ENCODE measurements at places on chromosomes 11 and 22.

GRCh38 chr11:133228471-133229329 is 303.6 kb downstream of the OPCML start:
- no peak for DNase-seq

- DNase-seq: no peak
Observed at GRCh38 chr11:65962141-65962564, 619 bp downstream of the SART1 start.

GRCh38 chr22:29205252-29205593 is 473 bp upstream of the EMID1 start:
- no peak for DNase-seq

- no peak for DNase-seq
Observed at GRCh38 chr11:69385832-69386427, 92.0 kb downstream of the MYEOV start.

DNA sequence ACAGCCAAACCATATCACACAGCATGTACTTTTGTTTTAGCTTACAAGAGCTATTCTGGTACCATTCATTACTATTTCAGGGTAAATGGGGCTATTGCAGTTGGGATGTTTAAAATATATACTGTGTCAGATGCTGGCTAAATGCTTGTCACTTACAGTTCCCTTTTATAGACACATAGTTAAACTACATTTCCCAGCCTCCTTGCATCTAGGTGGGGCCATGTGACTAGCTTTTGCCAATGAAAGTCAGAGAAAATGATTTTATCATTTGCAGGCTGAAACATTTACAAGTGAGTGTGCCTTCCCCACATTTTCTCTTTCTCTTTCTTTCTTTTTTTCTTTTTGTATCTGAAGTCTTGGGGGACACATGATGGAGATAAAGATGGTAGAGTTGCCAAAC is 7.8 kb upstream of the IFTAP start:
- no peak for DNase-seq

DNA sequence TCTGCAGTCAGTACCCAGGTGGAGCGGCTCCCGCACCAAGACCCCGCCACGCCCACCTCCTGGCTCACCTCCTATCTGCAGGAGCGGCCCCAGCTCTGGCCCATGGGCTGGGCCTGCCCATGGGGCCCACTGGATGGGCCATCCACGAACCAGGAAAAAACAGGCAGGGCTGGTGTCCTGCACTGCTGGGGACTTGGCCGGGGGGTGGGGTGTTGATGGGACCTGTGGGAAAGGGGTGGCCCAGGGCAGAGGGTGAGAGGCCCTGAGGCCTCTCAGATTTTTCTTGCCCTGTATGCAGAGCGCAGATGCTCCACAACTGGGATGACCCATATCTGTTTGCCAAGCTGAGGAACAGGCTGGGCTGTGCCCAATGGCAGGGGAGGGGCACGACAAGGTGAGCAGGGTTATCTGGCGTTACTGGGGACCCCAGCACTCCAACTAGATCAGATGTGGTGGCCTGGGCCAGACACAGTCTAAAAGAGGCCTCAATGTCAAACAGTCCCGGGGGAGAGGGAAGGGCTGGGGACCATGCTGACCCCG is 2.7 kb upstream of the PIM3 start:
- no peak for DNase-seq

DNA sequence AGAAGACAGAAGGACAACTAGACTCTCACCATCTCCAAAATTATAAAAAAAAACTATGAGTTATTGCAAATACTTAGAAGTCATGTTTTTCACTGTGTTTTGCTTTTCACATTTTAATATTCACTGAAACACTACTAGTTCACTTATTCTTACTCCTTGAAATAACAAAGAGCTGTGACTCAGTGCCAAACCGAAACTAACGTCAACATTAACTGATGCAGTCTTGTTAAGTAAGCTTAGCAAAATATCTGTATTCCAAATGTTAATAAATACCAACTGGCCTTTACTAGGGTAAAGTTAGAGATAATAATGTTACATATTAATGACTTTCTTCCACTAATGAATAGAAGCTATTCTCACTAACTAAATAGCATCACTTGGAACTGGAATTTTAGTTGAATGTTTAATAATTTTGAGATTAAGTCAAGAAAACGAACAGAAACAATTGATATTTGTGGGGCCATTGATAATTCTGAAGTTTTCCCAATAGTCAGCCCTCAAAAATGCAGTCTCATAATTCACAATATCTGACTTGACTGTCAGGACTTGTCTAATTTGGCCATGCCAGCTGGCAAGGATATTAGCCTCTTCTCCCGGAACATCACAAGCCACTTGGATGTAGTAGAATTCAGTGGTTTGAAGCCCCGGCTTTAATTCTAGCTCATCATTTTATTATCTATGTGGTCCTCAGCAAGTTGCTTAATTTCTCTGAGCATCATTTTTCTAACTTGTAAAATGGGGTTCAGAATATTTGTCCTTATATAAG is 230.1 kb upstream of the DDI1 start:
- DNase-seq: no peak

GRCh38 chr11:121892863-121893262 is 223.2 kb downstream of the BLID start:
- no peak for DNase-seq

- DNase-seq: no peak
Observed at GRCh38 chr11:115197433-115197832, 306.8 kb downstream of the CADM1 start.

GRCh38 chr11:73995731-73996130 is 13.1 kb upstream of the UCP2 start:
- DNase-seq: peak; percentile 26

GRCh38 chr11:108733479-108734116 is 68.7 kb downstream of the DDX10 start:
- DNase-seq: no peak

DNA sequence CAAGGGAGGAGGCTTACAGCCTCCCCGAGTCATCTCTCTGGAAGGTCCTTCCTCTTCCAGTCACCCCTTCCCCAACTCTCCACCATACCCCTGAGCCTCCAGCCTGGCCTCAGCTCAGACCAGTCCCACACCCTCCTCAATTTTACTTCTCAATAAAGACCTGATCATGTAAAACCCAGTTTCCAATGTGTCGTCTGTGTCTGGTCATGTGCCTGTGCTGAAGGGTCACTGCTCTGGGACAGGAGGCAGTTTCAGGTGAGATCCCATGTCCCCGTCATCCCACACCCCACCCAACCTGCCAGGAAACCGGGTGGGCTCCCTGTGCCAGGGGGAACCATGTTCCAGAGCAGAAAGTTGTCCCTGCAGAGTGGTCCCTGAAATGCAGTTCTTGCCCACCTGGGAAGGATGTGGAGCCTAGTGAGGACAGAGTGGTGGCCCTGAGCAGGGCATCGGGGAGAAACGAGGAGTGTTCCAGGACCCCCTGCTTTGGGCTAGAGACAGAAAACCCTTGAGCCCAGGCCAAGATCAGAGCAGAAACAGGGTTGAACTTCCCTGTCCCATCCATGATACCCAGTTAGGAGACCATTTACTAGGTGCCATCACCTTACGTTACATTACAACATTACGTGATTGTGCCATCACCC is 19.4 kb downstream of the IGLL5 start:
- DNase-seq: no peak

GRCh38 chr11:119652907-119653659 is 75.9 kb downstream of the NECTIN1 start:
- DNase-seq: no peak

- no peak for DNase-seq
Observed at GRCh38 chr11:131670876-131671275, 300.5 kb downstream of the NTM start.

DNA sequence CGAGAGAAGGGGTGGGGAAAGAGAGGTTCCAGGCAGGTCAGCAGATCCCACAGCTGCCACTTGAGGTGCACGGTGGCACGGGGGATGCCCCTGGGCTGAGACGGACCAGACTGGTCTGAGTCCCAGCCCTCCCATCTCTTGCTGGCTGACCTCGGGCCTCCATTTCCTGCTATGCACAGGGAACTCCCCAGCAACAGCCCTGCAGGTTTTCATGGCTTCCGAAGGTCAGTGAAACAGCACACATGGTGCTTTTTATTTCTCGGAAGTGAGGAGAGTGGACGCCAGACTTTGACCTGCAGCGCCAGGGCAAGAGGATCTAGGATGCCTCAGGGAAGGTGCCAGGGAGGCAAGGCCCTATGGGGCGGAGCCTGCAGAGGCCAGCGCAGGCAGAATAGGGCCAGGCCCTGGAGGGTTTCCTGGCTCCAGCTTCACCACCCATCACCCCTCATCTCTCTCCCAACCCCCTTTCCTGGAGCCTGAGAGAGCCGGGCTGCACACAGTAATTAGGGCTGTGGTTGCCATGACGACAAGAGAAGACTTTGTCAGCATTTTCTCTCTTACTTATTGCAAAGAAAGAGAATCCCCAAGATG is 29.5 kb downstream of the SLC22A12 start:
- DNase-seq: no peak

GRCh38 chr11:33375688-33376311 is 118.6 kb downstream of the HIPK3 start:
- DNase-seq: no peak

DNA sequence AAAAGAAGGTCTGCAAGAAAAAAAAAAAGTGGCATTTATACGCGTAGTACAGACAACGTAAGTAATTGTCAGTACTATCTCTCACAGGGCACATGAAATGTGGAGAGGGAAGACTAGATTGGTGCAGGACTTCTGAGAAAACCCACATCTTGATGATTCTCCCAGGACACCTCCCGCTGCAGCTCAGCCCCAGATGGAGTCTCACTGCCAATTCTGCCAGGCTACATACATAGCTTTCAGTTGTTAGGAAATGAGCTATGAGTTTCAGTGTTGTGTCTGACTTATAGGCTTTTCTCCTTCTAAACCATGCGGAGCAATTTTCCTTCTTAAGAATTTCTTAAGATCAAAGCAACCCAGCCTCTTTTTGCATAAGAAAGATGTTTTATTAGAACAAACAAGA is 9.6 kb downstream of the OR5A2 start:
- DNase-seq: no peak

- no peak for DNase-seq
Observed at GRCh38 chr11:9562716-9563115, 10.8 kb upstream of the WEE1 start.

GRCh38 chr11:692824-693414 is 2.1 kb downstream of the DEAF1 start:
- DNase-seq: peak; percentile 34

- no peak for DNase-seq
Observed at GRCh38 chr22:25508761-25509321, 55.6 kb upstream of the GRK3 start.

- no peak for DNase-seq
Observed at GRCh38 chr11:132115454-132115853, 745.0 kb downstream of the NTM start.

DNA sequence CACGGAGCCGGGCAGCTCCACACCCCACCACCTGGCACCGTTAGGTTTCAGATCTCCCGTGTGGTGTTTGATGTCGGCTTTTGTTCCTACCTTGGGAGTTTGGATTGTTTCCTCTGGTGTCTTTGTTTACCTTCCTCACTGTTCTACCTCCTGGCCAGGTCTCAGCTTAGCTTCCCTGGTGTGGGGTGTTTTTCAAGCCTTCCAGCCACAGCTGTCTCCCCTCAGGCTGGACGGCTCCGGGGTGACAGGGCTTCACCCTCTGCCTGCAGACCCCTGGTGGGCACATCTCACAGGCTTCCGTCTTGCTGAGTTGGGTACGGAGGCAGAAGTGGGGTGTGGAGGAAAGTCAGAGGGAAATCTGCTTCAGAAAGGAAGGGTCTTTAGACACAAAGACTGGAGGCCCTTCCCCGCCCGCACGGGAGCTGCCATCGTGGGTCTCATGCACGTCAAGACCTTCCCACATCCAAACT is 59.6 kb upstream of the EMID1 start:
- no peak for DNase-seq

- no peak for DNase-seq
Observed at GRCh38 chr11:63490551-63491239, at the start of gene PLAAT5. Gene PLAAT5 (minus strand): TSS chr11:63491167. CDS start chr11:63491034, 133 bp downstream.

DNA sequence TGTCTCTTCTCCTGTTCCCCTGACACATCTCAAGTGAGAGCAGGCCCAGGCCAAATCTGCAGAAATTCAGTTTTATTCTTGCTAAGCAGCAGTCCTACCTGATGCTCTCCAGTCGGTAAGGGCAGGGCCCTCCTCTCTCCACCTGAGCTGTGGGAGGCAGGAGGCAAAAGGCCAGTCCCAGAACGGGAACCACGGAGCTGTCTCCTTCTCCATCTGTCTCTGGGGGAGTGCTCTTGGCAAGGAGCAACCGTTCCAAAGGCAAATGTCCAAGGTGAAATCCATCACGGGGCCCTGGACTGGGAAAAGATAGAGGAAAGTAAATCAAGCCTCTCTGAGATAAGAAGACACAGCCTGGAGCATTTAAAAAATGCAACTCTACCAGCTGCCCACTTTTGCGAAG is 65.2 kb upstream of the CDON start:
- no peak for DNase-seq

GRCh38 chr11:128628686-128629085 is 41.3 kb upstream of the ETS1 start:
- no peak for DNase-seq

DNA sequence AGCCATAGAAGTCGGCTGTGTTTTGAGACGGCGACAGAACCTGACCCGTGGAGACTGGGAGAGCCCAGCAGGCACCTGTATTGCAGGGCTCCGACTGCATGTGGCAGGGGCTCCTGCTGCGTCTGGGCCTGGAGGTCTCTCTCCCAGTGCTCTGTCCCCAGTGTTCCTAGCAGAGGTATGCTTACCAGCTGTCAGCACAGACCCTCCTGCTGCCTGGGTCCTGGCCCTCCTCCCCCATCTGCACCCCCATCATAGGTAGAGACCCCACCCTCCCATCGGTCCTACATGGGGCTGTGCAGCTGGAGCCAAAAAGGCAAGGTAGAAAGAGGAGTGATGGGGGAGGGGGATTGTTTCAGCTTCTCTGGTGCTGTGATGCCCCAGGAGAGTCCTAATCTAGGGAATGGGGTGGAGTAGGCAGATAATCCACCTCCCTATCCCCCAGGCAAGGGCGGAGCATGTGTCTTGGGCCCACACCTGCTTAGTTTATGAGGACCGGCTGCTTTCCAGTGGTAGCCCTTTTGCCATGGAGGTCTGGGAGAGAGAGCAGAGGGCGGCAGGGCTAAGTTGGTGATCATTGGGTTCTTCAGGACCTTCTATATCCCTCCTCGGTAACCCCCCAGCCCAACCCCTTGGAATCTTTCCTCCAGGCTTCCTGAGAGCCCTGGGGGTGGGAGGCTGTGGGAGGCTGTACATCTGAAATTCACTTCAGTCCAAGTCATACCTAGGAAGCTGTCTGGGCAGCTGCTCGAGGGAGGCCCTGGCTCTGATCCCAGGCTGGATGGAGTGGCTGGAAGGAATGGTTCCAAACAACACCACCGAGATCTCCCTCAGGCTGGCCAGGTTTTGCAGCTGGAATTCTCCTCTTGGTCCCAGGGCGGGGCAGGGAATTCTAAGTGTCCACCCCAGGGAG is 5.3 kb downstream of the SLC7A4 start:
- no peak for DNase-seq

GRCh38 chr11:61072316-61073109 is 29.8 kb upstream of the CD5 start:
- DNase-seq: no peak

- no peak for DNase-seq
Observed at GRCh38 chr11:95567685-95568084, 221.9 kb downstream of the FAM76B start.

DNA sequence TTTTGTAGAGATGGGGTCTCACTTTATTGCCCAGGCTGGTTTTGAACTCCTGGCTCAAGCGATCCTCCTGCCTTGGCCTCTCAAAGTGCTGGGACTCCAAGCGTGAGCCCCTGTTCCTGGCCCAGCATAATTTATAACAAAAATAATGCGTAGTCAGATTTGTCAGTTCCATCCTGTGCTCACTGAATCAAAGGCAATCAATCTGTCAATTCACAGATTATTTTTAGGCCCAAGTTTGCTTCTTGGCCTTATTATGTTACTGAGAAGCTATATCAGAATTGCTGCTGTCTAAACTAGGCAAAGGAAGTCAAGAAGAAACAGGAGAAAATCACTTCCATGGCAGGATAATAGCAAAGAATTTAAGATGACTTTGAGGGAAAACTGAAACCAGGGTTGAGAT is 8.7 kb downstream of the DLAT start:
- DNase-seq: no peak
